Stimulated activated CD8-positive, alpha-beta memory T cell treated with anti-CD3 and anti-CD28 coated beads, Interleukin-4, amount 100 ng/mL, for 4 hours (primary cell): ENCODE measurements at places on chromosomes 6 and 20.

DNA sequence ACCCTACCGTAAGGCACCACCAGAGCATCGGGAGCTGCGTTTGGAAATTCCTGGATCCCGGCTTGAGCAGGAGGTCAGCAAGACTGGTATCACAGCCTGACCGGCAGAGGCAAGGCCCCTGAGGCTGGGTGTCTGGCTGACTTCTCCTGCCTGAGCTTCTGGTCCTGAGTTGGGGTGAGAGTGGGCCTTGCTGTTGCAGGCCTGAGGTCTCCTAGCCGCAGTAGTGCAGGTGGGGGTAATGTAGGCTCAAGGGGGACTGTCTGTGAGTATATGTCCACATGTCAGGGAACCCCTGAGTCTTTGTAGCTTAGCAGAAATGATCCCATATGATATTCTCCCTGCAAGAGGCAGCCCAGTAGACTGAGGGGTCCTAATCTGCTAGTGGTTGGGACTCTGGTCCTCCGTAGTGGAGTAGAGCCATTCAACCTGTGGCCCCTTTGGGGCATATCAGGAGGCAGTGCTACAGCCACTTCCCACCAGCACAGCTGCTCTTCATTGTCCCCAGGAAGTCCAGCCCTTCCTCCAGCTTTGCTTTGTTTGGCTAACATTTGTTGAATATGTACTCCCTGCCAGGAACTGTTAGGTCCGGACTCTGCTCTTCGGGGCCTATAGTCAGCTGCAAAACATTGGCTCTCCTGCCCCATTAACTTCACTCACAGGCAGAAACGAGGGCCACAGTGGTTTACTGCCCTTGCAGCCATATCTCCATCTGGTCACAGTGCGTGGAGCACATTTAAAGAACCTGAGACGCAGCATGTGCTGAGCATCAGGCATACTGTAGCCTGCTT lies 10.9 kb downstream of the LRRC73 start:
- DNase-seq, result no peak

GRCh38 chr6:164926686-164927085 lies 382.7 kb downstream of the C6orf118 start:
- no peak for DNase-seq

- DNase-seq, result no peak
Measured at GRCh38 chr6:95636552-95637431, 59.5 kb downstream of the MANEA start.

DNA sequence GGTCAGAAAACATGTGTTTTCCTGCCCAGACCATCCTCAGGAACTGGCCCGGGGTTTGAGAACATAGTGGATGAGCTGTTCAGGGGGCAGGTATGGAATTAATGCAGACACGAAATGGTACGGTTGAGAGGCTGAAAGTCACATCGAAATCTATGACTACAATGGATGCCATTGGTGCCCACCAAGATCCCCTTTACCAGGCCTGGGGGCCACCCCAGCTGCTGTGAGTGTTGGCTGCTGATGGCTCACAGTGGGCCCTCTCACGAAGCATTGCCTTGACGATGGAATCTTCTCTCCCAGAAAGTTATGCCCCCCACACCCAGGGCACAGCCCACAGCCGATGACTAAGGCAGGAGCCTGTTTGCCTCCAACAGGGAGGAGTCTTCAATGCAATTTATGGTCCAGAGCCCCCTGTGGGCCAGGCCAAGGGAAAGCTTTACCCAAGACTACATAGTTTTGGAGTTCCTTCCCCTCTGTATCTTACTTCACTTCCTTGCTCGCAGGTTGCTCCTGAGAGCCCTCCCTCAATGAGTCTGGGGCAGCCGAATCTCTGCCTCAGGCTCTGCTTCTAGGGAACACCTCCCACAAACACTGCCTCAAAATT lies 92.6 kb downstream of the BFSP1 start:
- DNase-seq, result no peak

- DNase-seq, result no peak
Measured at GRCh38 chr20:22531056-22531615, 53.2 kb downstream of the FOXA2 start.

GRCh38 chr6:57013521-57013926 lies 33.0 kb upstream of the KIAA1586 start:
- no peak for DNase-seq

DNA sequence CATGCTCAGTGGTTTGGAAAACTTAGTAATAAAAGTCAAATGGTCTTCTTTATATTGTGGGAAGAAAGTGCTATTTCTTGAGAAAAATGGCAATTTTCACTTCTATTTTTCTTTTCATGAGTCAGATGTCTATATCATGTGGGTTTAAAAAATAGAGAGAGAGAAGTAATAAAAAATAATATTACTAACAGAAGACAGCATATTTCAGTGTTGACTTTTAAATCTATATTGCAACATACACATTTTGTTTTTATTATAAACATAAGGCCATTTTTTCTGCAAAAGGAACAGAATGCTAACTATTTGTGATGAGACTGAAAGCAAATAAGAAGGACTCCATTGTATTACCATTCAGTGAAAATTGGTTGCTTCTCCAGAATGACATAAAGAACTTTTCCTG lies 135.1 kb upstream of the CNR1 start:
- no peak for DNase-seq
